Esophagus mucosa (tissue), 1 donor: ENCODE measurements at places on chromosomes 4 and X. TPM values are rescaled to one million over a fixed set of nuclear protein-coding genes. Genes with fewer than 3 reads are reported as not detected.

MAGEA8 gene
- not detected for total RNA-seq

GASK1B gene
- total RNA-seq: 3.5 TPM

AKAP17A gene
- 13.0 TPM for total RNA-seq

SHISA3 gene
- total RNA-seq: not detected

PAGE2 gene
- not detected for total RNA-seq

GAGE12E gene
- total RNA-seq: not detected

NSUN7 gene
- total RNA-seq: 2.0 TPM

PPP4R3C gene
- not detected for total RNA-seq
